Activated CD4-positive, alpha-beta T cell treated with anti-CD3 and anti-CD28 coated beads, Interleukin-2, amount 50 U/mL, for 16 hours (primary cell): ENCODE measurements at places on chromosomes 13 and 19.

DNA sequence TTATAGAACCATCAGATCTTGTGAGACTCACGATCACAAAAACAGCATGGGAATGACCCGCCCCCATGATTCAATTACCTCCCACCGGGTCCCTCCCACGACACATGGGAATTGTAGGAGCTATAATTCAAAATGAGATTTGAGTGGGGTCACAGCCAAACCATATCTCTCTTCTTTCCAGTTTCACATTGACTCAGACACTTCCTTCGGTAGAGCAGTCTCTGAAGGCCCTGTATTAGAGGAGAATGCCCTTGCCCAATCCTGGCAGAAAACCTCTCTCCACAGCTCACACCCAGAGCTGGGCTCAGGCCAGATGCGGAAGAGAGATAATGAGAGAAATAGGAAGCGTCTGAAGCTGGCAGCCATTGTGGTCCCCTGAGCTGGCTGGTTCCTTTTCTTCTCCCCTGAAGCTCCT, 72.4 kb upstream of the CLDN10 start:
- peak; percentile 66 for DNase-seq

DNA sequence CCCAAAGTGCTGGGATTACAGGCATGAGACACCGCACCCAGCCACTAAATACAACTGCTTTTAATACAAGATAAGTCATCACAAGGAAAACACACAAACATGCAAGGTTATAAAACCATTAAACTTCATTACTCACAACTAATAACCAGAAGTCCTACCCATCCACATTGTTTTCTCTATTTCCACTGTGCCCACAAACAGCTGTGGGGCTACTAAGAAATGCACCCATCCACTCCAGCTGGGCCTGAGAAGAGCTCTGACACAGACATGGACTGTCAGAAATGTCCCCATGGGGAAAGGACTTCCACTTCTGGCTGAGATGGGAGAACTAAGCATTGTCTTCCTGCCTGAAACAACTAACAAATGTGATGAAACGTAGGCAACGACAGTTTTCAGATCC, 17.2 kb downstream of the SAFB2 start:
- no peak for DNase-seq

DNA sequence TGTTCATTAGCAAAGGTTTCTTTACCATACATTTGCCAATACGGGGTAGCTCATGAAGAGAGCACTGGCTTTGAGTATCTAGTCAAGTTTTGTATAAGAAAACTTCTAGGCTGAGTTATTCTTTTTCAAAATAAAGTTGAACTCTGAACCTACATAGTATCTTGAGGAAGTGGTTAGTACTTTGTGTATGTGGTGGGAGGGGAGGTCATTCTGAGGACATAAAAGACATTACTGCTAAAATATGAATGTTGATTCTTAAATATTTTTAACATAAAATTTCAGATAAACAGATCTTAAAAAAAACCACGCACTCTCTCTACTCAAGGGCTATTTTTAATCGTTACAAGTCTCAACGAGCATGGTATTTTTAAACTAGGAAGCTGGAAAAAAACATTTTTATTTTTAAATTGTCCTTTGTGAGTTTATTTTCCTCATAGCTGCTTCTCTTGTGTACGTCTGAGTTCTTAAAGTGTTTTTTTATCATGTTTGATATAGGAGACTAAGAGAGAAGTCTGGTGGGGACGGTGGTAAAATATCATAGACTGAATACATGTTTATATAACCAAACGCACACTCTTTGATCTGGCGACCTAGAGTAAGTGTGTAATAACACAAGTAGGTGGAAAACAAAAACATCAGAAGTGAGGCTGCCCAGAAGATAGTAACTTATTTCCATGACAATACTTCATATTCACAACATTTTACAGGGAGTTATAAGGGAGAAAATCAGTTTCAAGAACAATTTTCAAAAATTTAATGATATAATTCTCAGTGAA, 118.0 kb upstream of the POSTN start:
- no peak for DNase-seq

DNA sequence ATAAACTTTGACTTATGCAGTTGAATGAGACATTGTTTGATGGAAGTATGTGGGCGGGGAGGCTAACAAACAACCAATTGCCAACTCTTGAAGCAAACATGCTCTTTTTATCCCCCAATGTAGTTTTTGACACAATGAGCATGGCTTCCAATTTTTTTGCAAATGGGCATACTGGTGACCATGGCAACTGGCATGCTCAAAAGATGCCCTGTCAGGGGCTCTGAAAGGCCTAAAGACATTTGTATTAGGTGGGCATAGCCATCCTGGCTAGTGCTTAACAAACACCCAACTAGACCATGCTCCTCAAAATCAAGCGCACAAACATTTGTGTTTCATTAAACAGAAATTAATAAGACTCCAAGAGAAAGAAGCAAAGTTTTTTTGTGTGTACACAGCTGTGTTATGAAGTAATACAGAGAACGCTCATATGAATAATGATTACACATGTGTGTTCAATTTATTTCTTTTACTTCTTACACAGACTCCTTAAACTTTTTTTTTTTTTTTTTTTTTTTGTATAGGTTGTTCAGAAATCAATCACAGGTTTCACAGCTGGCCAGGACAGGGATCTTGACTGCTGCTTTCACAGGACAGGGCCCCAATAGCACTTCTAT, 95.6 kb downstream of the DLEU7 start:
- DNase-seq, result no peak

GRCh38 chr19:38417544-38418506, 8.2 kb downstream of the RASGRP4 start:
- peak; percentile 80 for DNase-seq

- no peak for DNase-seq
Measured at GRCh38 chr13:24272452-24273161, 36.8 kb upstream of the C1QTNF9 start.

DNA sequence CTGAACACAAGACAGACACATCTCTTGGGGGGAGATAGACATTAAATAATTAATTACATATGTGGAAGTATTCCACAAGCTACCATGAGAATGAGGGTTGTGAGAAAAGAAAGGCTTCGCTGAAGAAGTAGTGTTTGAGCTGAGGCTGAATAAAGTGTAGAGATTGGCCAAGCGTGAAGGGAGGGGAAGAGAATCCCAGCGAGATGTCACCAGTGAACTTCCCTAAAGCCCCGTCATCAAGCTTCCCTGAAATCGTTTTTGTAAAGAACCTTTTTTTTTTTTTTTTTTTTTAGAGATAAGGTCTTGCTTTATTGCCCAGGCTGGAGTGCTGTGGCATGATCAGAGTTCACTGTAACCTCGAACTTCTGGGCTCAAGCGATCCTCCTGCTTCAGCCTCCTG, 235.2 kb downstream of the KCNRG start:
- DNase-seq, result no peak

- no peak for DNase-seq
Measured at GRCh38 chr19:19280561-19280960, 7.5 kb upstream of the TM6SF2 start.

DNA sequence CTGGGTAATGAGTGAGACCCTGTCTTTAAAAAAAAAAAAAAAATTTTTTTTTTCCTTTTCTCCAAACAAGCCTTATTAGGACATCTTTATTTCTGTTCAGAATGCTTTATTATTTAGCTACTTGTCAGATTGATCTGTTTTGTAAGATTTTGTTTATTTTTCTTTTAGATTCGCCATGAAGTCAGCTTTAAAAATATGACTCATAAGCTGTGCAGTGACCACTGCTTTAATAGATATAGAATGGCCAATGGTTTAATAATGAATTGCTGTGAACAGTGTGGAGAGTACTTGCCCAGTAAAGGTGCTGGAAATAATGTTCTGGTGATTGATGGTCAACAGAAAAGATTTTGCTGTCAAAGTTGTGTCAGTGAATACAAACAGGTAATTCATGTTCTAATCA, 47.7 kb downstream of the ZMYM2 start:
- DNase-seq, result no peak

DNA sequence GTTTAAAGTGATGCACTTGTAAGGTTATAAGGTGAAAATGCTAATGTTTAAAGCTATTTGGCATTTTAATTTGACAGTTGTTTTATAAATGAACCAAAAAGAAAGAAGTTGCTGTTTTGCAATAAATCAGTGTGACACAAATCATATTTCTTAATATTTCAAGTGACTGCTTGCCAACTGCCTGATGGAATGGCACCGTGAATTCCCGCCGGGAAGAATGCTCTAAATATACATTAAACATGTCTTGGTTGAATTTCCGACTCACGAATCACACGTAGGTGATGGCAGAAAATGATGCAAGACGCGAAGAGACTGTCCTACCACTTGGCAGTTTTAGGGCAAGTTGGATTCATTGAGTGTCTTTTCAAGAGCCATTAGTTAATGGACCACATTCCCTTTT, 3.1 kb upstream of the GJB2 start:
- no peak for DNase-seq

DNA sequence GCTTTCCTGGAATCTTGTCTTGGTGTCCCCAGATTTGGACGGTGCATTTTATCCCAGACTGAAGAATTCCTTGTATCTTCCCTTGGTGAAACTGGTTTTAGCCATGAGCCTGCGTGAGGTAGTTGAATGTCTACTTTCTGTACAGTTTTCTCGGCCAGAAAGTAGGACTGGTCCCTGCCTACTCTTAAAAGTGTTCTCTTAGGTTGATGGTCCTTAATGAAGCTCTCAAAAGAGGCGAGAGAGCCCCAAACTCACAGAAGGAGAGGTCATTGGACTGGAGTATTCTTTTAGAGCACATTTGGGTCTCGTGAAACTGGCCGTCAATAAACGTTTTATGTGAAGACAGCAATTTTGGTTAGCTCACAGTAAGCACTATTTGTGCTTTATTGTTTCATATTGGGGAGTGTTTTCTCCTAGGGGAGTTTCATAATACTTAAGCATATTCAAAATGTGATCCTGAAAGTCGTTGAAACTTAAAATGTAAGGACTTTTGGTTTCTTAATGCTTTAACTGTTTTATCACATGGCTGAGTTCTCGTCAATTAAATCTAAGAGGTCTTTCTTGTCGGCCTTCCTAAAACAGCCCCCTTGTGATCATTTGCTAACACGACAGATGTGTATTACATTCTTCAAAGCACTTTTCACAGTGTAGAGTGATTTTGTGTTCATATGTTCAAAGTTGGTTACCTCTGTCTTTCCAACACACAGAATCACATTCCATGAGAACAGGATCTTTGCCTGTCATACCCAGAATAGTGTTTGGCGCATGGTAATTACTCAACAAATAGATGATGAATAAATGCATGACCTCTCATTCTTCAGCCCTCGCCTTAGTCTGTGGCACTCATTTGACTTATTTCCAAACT, 889 bp downstream of the GTF2F2 start:
- DNase-seq, result peak; percentile 29

DNA sequence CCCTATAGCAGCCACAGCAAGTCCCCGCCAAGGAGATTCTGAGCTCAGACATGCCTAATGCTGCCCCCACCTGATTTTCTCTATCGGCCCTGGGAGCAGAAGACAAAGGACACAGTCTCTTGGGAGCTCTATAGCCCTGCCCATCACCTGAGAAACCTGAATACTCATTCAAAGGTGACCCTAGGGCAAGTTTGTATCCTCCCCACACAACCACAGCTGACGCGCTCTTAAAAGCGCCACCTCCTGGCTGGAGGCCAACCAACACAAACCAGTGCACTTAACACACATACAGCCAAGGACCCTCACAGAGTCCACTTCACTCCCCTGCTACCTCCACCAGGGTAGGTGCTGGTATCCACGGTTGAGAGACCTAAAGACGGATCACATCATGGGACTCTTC, 8.8 kb upstream of the IGFL4 start:
- no peak for DNase-seq

DNA sequence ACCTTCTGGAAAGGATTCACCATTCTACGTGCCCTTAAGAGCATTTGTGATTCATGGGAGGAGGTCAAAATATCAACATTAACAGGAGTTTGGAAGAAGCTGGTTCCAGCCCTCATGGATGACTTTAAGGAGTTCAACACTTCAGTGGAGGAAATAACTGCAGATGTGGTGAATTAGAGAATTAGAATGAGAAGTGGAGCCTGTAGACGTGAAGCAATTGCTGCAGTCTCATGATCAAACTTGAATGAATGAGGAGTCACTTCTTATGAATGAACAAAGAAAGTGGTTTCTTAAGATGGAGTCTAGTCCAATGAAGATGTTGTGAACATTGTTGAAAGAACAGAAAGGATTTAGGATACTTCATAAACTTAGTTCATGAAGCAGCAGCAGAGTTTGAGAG, 129.1 kb downstream of the TNFRSF19 start:
- no peak for DNase-seq

DNA sequence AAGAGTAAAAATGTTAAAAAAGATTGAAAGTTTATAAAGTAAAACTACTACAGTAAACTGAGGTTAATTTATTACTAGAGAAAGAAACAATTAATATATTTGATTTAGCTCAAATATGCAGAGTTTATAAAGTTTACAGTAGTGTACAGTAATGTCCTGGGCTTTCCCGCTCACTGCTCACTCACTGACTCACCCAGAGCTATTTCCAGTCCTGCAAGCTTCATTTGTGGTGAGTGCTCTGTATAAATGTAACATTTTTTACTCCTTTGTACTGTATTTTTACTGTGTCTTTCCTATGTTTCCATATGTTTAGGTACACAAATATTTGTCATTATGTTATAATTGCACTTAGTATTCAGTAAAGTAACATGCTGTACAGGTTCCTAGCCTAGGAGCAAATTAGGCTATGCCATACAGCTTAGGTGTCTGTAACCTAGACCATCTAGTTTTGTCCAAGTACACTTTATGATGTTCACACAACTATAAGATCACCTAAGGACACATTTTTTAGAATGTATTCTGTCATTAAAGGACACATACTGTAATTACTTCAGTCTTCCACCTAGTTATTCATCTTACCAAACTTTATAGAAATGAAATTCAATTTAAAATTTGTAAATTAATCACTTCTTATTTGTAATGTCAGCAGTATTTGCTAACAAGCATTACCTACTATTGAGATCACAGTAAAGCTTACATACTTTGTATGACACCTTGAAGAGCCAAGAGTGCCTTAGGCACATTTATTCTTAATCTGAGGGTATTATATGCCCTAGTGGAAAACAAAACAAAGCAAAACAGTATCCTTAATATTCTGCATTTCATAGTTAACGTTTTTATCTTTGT, 683.4 kb downstream of the PCDH9 start:
- DNase-seq, result no peak

- DNase-seq, result no peak
Measured at GRCh38 chr13:34216256-34216655, 398.3 kb downstream of the RFC3 start.

GRCh38 chr13:109787135-109787954, 962 bp upstream of the IRS2 start:
- peak; percentile 13 for DNase-seq

- no peak for DNase-seq
Measured at GRCh38 chr19:28008695-28009094, 1204.3 kb downstream of the UQCRFS1 start.

- no peak for DNase-seq
Measured at GRCh38 chr19:38265213-38265861, 964 bp downstream of the SPINT2 start.
